Hypothalamus (tissue), 51 donors: ENCODE measurements at places on chromosomes 4 and X.

DNA sequence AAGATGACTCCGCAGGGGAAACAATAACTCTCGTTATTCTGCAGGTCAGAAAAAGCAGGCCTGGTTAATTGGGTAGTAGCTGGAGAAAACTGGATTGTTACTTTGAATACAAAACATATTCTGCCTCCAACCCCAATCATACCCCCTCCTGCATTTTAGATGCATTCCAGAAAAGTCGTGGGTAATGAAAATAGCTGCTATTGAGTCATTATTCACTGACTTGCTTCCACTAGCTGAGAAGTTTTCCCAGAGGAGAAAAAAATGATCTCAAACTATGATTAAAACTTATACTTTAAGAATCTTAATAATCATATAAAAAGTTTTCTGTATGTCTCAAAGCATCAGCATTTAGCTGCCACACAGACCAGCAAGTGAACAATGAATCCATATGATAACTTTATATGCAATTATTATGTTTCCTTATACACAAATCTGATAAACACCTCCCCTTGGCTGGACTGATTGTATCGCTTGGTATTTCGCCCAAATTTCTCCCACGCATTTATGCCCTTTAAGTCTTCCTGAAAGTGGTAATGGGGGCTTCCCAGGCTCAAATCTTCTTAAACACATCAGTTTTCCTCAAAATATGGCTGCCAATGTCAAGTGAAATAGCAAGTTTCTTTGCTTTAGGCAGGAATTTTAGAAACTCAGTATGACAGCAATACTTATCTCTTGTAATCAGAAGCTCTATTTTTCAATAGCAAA lies 181.0 kb downstream of the LDB2 start:
- no peak for DNase-seq

GRCh38 chr4:14254252-14254651 lies 626.7 kb upstream of the BOD1L1 start:
- no peak for DNase-seq

GRCh38 chr4:53306729-53307128 lies 59.1 kb downstream of the SCFD2 start:
- no peak for DNase-seq

DNA sequence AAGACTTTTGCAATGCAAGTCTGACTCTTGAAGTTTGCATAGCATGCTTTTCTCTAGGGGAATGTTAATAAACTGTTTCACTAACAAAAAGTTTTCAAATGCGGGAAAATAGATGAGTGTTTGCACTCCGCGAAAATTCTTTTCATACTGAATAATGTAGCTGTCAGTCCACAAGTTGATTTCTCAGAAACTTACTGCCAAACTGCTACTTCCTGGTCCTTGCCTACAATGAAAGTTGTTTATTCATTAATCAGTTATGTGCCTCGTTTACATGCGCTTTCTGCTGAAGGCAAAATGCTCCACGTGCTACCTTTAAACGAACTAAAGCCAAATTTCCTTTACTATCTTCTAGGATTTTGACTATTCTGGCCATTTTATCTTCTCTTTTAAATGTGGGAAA lies 166.2 kb downstream of the MAGEB17 start:
- DNase-seq: no peak

DNA sequence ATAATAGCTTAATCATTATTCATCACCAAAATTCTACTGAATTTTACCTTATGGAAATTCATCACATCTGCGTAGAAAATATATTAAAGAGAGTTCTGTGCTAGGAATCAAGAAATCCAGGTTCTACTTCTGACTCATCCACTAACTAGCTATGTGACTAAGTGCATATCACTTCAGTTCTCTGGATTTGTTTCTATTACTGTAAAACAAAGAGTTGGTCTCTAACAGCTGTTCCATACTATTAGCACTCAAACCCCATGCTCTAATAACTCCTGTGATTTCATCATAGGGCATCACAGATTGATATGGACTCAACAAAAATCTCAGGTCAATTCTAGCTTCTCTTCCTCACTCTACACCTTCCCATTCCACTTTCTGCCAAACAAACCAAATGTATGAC lies 572.0 kb downstream of the INPP4B start:
- no peak for DNase-seq

- no peak for DNase-seq
Observed at GRCh38 chr4:130025701-130026100, 929.7 kb downstream of the C4orf33 start.

DNA sequence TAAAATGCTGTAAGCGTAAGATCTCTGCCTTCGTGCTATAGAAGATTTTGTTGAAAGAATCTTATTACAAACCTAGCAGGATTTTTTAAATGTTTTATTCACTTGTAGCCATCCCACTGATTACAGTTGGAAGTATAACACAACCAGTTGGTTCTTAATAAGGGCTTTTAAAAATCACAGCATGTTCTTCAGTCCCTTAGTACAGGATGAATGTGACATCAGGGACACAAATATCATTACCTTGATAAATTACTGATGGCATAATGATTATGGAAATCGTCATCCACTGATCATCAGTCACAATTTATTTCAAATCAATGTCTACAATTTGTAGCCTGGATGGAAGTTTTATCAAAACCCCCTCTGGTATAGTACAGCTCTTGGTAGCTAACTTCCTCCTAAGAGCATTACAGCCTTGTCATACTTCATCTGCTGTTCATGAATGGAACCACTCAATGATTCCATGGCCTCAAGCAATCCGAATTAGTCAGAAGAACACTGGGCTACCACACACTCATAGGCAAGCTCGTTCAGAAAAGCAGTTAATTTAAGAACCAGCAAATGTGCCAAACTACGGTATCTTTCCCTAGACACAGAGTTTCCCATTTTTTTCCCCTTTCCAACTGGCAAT lies 389.2 kb upstream of the TENM3 start:
- DNase-seq: no peak

GRCh38 chr4:36841583-36842326 lies 402.8 kb upstream of the NWD2 start:
- no peak for DNase-seq

DNA sequence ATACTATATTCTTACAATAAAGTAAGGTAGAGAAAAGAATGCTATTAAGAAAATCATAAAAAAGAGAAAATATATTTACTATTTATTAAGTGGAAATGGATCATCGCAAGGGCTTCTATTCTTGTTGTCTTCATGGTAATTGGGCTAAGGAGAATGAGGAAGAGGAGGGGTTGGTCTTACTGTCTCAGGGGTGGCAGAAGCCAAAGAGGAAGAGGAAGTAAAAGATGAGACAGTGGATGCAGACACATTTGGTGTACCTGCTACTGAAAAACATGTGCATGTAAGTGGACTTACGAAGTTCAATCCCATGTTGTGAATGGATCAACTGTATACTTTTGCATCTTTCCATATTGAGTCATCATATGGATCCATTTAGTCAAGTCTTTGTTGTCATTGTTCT lies 1502.1 kb upstream of the ADGRL3 start:
- DNase-seq: no peak

- DNase-seq: no peak
Observed at GRCh38 chr4:110654254-110654635, 31.4 kb upstream of the PITX2 start.

- DNase-seq: no peak
Observed at GRCh38 chr4:5160668-5161067, 109.4 kb downstream of the STK32B start.

DNA sequence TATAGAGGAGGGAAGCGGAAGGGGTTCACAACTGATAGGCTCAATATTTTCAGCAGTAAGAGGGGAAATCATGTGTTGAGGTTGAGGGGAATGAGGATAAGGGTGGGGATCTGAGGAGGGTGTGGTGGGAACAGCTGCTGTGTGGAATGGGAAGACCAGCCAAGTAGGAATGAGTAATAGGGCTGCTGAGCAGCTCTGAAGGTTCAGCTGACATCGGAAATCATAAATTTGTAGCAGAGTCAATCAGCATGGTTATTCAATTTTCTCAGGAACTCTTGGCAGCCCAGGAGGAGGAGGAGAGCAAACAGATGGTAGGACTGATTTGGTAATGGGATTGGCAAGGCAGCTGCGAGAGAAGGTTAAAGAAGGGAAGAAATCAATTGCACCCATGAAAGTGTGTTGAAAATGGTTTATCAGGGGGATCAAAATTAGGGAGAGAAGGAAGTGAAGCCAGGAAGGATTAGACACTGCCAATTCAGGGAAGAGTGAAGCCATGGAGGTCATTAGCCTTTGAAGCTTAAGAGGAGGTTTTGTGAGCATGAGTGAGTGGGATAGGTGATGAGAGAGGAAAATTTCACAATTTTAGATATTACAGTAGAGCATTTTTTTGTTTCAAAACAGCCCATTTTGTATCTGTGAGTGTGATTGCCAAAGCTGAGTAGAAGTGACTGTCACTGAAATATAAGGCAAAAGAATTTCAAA lies 82.6 kb downstream of the PCDH7 start:
- DNase-seq: no peak

- no peak for DNase-seq
Observed at GRCh38 chrX:16319929-16320328, 152.6 kb downstream of the MAGEB17 start.

DNA sequence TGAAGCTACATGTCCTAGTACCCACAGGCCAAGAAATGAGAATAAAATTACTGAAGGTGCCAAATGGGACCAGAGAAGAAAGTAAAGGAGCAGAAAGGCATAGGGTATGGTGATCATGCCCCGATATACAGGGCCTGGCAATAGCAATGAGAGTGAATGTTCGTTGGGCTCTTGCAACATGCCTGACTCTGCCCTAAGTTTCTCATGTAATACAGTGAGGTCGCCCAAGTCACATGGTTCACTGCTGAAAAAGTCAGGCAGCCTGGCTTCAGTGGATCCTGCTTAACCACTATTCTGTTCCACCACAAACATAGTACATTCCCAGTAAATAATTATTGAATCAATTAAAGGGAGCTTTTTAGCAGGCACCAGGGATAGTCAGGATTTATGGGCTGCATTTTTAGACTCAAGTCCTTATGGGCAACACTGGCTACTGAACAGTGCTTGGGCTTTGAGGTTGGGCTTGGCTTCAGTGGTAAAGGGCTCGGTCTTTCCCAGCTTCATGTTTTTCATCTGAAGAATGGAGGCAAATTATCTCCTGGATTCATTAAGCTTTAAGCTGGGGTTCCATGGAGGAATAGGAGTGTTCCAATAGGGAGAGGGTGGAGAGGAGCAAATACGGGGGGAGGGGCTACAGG lies 67.1 kb upstream of the ZNF518B start:
- no peak for DNase-seq

DNA sequence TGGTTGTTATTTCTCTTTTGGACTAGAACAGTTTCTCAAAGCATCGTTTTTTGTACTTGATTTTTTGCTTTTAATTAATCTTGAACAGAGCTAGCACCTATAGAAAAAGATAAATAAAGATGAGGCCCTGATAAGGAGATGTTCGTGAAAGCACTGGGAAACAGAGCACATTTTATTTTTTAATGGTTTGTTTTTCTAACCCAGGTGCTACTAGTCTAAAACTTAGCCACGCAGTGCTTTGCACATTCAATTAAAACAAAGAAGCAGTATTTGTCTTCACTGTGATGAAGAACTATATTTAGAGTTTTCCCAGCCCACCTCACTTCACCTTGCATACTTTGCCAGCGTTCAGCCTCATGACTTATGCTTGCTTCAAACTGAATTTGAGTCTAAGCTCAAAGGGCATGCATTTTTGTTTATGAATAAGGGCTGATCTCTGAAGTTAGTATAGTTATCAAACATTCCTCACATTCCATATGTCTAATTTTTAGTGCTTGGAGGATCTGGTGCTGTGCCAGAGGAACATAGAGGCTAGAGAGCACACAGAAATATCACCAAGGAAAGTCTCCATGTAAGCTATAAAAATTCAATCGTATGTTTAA lies 76.7 kb downstream of the WWC2 start:
- no peak for DNase-seq

- DNase-seq: no peak
Observed at GRCh38 chrX:151031391-151031975, 48.3 kb downstream of the HMGB3 start.

GRCh38 chr4:174135936-174136406 lies 147.5 kb downstream of the FBXO8 start:
- DNase-seq: no peak

DNA sequence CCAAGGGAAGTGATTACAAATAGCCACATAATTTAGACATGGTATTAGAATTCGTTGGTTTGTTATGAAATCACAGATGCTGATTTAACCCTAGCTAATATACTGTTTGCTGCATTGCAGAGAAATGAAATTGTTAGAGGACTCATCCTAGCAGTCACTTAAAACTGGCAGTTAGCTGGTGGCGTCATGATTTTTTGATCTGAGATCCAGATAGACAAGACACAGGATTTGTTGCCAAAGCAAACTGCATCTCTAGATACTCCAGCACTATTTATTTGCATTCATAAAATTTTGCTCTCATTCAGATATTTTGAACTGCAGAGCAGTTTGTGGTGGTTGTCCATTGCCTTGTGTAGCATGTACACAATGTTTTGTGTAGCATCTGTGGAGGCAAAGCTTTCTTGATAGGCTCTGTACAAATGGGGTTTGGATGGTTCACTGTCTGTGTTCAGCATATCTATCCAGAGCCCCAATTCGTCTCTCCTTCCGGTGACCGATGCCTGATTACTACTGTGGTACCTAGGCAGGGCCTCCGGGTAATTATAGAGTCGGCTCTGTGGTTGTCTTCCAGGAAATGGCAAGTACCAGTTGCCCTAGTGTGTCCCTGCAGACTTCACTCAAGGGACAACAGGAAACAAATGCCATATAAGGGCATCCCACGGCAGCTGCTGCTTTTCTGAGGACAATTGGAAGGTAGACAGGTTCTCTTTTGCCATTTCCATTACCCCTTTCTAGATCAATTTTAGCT lies 30.1 kb upstream of the SPARCL1 start:
- DNase-seq: no peak

- no peak for DNase-seq
Observed at GRCh38 chr4:150123087-150123486, 44.8 kb downstream of the DCLK2 start.

GRCh38 chrX:32026772-32027171 lies 954.9 kb upstream of the FTHL17 start:
- DNase-seq: no peak

DNA sequence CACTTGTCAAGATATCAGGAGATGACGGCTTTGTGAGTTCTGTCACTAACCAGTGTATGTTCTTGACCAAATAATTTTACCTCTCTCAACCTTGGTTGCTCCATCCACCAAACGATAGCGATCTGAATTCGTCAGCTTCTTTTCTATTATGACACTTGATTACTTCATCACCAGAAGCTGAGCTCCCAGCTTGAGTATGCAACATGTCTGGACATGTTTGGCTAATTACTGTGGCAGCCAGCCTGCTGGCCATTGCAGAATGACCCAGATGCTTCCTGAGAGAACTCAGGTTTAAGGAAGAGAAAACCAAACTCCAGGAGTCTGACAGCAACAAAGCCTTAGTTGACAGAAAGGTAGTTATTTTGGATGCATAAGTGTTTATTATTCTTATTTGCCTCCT lies 46.4 kb upstream of the PARM1 start:
- no peak for DNase-seq

GRCh38 chr4:53912766-53913497 lies 151.5 kb downstream of the CHIC2 start:
- DNase-seq: no peak
